ENCODE measurements at places on chromosomes 2 and 18.
A peak's percentile ranks its signal among the peaks of the same experiment; 100 is the strongest.

- DNase-seq = no peak
These were observed 133.5 kb downstream of the CDH20 start for GRCh38 chr18:61466736-61467135.

DNA sequence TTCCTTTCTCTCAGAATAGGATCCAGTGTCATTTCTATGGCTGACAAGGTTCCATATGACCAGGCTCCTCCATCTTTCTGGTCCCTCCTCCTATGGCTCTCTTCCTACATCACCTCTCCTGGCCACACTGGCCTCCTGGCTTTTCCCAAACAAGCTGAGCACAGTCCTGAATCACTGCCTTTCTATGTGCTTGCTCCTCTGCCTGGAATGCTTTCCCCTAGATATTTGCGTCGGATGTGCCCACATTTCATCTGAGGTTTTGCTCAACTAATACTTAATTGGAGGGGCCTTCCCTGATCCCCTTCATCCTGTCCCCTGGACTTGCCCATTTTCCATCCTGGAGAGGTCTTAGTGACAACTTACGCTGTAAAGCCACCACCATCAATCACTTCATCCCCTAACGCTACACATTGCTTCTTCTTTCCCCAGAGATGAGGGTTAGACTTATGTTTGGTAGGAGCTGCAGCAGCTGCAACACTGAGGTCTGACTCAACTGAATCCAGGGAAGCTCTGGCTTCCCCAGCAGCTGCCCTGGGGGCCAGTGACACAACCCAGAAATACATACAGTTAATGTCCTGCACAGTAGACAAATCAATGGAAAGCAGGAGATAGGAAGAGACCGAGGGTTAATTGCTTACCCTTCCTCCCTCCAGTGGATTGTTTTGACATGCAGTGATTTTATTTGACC is 42.9 kb downstream of the QPCT start:
- DNase-seq = no peak

GRCh38 chr2:103361712-103362111 is 599.9 kb downstream of the TMEM182 start:
- no peak for DNase-seq

GRCh38 chr2:180676520-180677025 is 303.8 kb upstream of the UBE2E3 start:
- DNase-seq = no peak

GRCh38 chr18:49177812-49178211 is 227.0 kb upstream of the SMAD7 start:
- DNase-seq = peak; percentile 37

DNA sequence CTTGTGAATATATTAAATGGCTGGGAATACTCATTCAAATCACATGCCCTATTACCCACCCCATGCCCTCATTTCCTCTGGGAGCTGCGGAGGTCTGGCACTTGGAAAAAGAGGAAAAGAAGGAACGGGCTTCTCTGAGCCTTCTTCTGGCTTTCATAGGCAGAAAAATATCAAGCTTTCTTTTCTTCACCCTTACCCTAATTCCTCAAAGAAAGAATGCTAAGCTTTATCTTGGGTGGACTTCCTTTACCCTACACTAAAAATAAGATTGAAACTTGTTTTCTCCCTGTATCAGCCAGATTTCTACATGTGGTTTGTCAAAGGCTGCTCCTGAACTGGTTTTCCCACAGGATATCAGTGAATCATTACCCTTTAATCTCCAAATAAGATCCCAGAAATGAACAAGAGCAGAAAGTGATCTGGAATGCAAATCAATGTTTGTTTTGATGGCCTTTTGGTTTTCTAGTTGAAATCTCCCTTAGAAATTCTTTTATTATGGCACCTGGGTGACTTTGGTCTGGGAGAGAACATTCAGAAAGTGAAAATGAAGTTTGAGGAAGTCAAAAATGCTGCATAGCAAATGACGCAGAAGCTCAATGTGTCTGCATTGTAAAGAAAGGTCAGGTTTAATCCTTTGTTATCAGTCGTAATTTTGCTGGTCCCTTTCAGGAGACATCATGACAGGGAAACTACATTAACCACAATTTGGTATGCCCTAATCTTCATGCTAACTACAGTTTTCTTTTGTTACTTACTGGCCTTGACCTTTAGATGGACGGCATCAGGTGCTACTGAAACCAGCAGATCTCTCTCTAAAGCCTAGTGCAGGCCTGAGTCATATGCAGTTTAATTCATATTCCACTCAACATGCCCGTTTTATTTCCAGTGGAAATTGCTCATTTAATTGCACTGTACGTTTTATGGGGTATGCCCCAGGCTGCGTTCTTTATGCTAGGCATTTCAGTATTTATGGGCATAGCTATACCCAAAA is 46.6 kb upstream of the HNRNPA3 start:
- no peak for DNase-seq

DNA sequence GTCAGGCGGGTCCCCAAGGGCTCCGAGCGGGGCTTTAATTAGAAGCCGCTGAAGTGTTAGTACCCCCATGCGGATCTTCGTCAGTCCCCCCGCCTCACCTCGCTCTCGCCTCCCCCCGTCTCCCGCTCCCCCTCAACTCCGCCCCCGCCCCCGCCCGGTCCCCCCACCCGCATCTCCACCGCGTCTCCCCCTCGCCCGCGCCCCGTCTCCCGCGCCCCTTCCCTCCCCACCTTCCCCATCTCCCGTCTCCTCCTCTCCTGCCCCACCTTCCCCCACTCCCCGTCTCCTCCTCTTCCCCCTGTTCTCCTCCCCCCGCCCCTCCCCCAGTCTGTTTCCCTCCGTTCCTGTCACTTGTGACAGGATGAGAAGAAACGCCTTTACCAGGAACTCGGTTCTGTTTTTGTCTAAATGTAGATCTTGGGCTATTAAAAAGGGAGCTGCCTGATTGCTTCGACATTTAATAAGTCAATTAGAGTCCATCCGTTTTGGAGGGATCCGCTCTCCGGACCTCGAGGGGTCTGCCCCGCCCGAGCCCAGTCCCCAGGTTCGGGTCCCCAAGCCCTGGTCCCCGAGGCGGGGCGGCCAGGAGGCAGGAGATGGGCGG is 969 bp upstream of the ALKAL2 start:
- no peak for DNase-seq

DNA sequence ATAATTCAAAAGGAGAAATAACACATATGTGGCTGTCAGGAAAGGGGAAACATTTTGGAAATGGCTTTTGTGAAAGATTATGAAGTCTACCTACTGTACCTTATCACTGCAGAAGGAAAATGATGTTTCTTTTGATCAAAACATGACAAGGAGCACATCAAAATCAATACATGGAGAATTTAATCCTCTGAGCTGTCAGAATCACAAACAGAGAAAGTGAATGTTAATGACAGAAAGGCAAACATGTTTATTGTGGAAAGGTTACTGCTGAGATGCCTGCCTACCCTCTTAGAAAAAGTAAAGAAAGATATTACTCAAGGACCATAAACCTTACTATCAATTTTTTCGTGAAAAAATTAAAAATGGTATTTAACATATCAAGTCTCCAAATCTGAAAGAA is 794.5 kb upstream of the GYPC start:
- no peak for DNase-seq

DNA sequence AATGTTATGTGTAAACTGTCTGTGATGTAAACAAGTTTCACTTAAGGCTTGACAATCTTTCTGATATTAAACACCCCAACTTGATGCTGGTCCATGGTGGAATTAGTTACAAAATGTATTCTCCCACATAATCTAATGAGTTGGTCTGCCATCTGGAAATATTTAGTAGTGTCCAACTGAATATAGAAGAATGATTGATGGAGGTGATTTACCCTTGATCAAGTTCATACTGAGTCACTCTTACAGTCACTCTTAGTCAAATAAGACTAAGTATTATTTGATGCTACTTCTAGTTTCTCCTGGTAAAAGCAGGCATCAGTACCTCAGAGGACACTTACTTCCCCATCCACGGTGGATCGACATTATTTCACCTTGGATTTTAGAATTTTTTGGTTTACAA is 198.1 kb downstream of the SATB2 start:
- DNase-seq = no peak

GRCh38 chr2:112048887-112049286 is 6.2 kb upstream of the TMEM87B start:
- peak; percentile 60 for DNase-seq

- peak; percentile 54 for DNase-seq
These were observed 266.8 kb downstream of the ALPK2 start for GRCh38 chr18:58362027-58362575.

GRCh38 chr2:18845854-18846445 is 256.6 kb upstream of the NT5C1B start:
- no peak for DNase-seq

Measured in Caki2 (cell line).